ENCODE measurements at places on chromosomes 5 and 9.

DNA sequence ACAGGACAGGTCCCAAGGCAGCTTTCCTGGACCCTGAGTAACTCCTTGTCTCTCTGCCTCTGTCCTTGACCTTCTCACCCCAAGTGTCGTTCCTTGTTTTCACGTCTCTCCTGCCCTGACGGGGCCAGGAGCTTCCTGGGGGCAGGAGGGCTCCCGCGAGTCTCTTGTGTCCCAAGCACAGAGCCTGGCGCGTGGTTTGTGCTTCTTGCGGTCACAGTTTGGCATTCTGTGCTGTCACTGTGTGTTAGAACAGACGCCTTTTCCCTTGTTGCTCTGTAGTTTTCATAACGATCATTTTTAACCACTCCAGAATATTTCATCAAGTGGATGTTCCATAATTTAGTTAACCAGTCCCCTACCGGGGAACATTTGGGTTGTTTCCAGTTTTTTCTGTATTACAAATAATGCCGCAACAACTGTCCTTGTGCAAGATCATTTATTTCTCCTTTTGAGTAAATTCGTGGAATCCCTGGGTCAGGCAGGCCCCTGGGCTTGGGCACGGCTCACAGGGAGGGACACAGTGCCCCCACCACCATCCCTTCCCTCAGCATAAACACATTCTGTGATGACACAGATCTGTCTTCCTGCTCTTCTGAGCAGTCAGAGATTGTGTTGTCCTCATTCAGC, 71.9 kb downstream of the TSPAN17 start:
- DNase-seq = no peak

DNA sequence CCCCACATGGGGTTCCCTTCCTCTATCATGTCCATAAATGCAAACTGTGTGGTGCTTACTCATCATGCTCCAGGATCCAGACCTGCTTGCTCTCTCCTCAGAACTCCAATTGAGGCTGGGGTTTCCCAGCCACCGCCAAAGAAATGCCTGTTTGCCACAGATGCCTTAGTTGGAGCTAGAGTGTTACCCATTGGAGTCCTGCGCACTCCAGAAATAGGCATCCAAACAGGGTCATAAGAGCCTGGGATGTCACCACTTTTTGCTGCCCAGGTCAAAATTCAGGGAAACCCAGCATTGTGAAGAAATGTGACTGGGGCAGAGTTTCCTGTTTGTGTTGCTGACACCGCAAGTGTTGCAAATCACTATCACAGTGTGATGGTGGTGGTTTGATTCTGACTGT, 60.7 kb upstream of the SPDL1 start:
- no peak for DNase-seq

DNA sequence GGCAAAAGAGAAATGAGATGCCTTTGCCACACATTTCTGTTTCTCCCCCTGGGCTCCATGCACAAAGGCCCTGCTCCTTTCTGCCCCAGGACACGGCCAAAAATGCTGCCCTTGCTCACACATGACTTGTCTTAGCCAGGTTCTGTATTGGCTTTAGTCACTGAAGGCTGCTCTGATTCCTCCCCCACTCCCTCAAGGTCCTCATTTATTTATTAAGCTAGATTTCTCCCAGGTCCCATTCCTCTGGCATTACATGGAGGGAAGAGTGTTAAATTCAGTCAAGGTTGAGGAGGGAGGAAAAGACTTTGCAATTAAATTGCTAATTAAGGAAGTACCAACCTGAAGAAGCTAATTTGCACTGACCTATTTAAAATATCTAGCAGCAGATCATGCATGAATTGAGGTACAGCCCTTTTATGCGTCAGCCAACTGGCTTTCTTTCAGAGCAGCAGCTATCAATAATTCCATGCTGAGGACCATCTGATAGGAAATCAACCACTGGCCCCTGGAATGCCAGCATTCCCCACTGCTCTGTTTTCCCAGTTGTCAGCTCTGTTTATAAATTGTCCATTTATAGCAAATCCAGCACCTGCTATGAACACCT, 81.2 kb upstream of the MAP3K1 start:
- no peak for DNase-seq

DNA sequence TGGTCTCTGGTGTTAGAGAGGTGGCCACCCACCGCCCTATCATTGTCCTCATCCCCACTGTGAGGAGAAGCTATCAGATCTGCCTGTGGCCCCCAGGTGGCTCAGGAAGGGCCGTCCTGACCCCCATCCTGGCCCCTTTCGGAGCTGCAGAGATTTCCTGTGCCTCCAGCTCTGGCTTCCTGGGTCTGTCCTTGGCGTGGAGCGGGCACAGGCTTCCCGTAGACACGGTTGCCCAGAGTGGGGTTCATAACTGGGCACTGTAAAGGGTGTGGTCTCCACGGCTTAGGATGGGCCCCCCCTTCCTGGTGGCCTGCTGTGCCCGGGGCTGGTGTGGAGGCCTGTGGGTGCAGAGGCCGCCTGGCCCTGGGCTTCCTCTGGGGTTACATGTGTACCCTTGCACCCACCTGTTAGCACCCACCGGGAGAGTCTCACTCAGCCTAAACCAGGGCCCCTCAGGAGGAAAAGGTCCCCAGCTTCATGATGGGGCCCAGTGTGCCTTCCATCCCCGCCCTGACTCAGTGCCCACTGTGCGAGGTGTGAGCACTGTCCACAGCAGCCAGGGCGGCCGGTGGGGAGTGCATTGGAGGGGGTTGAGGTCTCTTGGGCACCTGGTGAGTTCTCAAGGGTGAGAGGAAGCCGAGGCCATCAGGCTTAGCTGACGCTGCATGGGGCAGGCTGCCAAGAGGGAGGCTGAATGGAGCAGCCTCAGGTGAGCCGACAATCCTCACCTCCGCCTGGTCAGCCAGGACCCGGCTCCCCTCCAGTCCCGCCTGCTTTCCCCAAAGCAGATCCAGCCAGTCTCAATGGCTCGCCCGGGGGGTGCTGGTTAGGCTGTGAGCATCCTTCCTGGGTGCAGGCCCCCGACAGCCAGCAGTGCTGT, 15.3 kb upstream of the AJM1 start:
- no peak for DNase-seq

GRCh38 chr5:117888688-117889087, 1099.7 kb downstream of the DTWD2 start:
- DNase-seq = no peak

GRCh38 chr5:14591548-14591947, 10.0 kb downstream of the OTULINL start:
- no peak for DNase-seq

GRCh38 chr9:122201641-122202040, 27.1 kb downstream of the LHX6 start:
- DNase-seq = no peak

- DNase-seq = no peak
Measured at GRCh38 chr5:43314724-43315123, 1.5 kb upstream of the HMGCS1 start.

- DNase-seq = no peak
Measured at GRCh38 chr5:159262472-159262858, 625 bp upstream of the UBLCP1 start.

GRCh38 chr5:83474991-83475390, 3.4 kb downstream of the VCAN start:
- no peak for DNase-seq

DNA sequence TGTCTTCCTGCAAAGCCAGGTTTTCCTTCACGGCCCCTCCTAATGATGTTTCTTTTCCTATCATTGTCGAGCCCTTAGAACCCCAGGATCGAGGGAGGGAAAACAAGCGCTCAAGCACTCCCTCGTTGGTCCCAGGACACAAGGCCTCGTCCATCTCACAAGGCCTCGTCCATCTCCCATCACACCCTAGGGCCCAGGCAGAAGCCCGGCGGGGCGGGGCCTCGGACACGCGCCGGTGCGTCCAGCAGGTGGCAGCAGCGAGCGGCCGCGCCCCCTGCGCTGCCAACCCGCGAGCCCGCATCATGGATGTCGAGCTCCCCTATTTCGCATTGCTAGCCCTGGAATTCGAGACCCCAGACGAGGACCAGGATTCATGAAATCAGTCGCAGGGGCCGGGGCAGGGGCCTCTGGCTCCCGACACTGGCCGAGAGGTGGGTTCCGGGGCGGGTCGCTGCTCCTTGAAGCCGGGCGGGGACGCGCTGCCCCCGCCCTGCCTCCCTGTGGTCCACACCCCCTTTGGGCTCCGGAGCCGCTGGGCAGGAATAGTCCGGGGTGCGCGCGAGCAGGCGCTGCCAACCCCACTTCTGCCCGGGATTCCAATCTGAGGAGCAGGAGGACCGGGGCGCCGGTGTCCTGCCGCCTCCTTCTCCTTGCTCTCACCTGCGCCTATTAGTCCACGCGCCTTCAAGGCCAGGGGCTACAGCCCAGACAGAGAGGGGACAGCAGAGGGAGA, at the start of gene ABLIM3:
Gene ABLIM3 (plus strand): TSS at position 270 of the 733 bp plus-strand sequence. CDS start 603 bp downstream, outside the sequence.
- peak; percentile 79 for DNase-seq

DNA sequence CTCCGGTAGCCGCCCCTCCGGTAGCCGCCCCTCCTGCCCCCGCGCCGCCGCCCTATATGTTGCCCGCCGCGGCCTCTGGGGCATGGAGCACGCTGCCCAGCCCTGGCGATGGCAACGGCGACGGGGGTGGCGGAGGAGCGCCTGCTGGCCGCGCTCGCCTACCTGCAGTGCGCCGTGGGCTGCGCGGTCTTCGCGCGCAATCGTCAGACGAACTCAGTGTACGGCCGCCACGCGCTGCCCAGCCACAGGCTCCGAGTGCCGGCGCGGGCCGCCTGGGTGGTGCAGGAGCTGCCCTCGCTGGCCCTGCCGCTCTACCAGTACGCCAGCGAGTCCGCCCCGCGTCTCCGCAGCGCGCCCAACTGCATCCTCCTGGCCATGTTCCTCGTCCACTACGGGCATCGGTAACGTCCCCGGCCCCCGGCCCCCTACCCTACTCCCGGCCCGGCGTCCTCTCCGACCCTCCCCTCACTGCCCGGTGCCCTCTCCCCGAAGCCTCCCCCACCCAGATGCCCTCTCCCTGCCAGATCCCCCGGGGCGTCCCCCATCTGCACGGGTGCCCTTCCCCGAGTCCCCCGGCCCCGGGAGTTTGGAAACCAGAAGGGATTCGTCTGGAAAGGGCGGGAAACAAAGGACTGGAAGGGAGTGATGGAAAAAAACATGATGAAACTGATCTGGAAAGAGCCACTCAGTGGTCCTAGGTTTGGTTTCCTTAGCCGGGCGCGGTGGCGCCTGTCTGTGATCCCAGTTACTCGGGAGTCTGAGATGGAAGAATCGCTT, 417 bp downstream of the SRD5A1 start:
- DNase-seq = no peak

DNA sequence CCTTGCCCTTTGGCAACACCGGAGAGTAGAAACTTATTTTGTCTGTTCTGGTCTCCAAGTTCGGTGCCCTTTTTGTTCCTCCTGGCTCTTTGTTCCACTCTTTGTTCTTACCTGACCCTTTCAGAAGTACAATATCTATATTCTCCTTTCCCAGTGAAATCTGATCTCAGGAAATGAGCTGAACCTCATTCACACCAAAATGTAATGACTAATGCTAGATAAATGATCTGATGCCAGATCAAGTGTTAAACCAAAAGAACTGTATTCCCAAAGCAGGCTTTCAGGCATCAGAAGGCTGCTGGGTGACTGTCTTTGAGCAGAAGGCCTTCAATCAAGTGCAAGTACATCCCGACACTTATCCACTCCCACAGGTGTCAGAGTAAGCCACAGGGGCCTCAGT, 156.4 kb downstream of the SPOCK1 start:
- no peak for DNase-seq

- no peak for DNase-seq
Measured at GRCh38 chr5:3299441-3299840, 296.2 kb upstream of the IRX1 start.

- DNase-seq = peak; percentile 25
Measured at GRCh38 chr5:172683645-172684471, 42.8 kb downstream of the NEURL1B start.

DNA sequence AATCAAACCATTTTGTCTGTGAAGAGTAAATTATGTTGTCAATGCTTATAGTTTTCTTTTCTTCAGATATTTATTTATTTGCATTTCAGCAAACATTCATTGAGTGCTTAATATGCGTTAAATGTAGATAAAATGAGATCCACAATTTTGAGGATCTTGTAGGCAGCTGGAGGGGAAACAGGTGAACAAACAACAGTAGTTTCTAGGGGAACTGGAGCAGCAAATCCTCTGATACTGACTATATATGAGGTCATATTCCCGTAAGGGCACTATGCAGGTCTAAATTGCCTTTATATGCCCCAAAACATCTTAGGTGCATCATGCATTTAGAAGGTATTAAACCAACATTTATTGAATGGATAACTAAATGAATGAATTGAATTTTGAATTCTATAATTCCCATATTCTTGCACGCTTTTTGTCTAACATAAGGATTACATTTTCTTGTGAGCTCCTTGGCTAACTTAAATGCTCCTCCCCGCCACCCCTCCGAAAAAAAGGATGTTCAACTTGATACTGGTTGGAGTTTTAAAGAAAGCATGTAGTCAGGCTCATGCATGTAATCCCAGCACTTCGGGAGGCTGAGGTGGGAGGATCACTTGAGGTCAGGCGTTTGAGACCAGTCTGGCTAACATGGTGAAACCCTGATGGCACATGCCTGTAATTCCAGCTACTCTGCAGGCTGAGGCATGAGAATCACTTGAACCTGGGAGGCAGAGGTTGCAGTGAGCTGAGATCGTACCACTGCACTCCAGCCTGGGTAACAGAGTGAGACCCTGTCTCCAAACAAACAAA, 299.8 kb downstream of the TMEM38B start:
- no peak for DNase-seq

Measured in stimulated activated naive CD4-positive, alpha-beta T cell (primary cell).